ENCODE measurements at places on chromosomes 6 and 20.

DNA sequence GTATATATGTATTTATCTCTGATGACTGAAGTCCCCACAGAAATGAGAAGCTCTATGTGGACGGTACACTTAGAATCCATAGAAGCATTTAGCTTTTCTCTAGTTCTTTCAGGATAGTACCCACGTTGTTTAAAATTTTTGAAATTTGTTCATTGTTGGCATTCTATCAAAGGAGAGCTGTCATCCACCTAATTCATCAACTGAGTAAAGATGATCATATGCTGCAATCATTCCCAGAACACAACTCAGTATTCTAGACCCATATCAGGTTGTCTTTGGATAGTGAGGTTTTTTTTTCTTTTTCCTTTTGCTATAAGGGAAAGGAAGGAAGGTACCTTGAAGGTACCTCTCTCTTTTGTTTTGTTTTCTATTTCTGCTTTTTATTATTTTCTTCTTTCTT is 9.3 kb downstream of the SERAC1 start:
- no peak for DNase-seq

DNA sequence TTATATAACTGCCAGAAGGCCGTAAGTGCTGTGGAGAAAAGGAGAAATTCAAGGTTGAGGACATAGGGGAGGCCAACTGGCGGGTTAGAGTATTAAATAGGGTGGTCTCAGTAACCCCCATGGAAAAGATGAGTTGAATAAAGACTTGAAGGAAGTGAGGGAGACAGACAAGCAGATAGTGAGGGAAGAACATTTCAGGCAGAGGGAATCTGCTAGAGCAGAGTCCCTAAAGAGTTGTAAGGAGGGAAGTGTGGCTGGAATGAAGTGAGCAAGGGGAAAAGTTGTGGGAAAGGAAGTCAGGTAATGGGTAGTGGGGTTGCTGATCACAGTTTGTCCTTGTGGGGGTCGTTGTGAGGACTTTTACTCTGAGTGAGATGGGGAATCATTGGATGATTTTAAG is 1.4 kb downstream of the KIFC1 start:
- no peak for DNase-seq

GRCh38 chr6:16985513-16986284 is 116.2 kb upstream of the STMND1 start:
- no peak for DNase-seq

- DNase-seq = no peak
Observed at GRCh38 chr20:10660661-10661060, 13.1 kb downstream of the JAG1 start.

GRCh38 chr6:11209906-11210305 is 22.6 kb downstream of the NEDD9 start:
- no peak for DNase-seq

GRCh38 chr20:49913399-49914047 is 1.8 kb downstream of the SPATA2 start:
- DNase-seq = no peak

- no peak for DNase-seq
Observed at GRCh38 chr6:6728169-6728941, 139.8 kb downstream of the LY86 start.

DNA sequence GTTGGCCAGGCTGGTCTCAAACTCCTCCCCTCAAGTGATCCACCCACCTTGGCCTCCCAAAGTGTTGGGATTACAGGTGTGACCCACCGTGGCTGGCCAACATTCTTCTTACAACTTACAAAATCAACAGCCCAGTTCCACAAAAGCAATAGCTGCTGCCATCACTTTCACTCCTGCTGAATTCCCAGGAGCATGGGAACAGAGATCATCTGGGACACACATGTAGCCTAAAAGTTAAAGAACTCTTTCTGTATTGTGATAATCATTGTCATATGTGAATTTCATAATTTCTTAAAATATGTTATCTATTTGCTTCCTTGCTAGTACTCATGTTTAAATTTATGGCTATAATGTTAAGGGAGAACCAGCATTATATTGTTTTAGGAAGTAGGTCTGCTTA is 51.7 kb downstream of the NCOA6 start:
- DNase-seq = no peak

GRCh38 chr6:68994521-68994920 is 359.4 kb downstream of the ADGRB3 start:
- no peak for DNase-seq

All from naive thymus-derived CD8-positive, alpha-beta T cell (primary cell).